ENCODE measurements at places on chromosomes 16 and 17.

- no peak for DNase-seq
Measured at GRCh38 chr17:45312477-45313420, 4.1 kb downstream of the MAP3K14 start.

DNA sequence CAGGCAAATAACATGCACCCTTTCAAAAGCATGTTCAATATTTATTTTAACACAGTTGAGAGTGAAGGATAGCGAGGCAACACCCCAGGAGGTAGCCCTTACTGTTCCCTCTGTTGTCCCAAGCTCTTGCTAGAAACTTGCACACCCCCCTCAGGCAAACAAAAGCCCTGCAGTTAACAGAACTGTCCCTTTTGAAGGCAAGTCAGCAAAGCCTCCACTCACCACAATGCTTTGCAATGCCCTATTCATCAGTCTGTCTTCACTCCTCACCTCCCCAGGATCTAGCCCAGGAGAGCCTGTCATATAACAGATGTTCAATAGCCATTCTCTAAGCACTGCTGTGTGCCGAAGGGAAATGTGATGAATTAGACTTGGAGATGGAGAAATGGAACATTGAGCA lies 3.5 kb upstream of the CNEP1R1 start:
- no peak for DNase-seq

DNA sequence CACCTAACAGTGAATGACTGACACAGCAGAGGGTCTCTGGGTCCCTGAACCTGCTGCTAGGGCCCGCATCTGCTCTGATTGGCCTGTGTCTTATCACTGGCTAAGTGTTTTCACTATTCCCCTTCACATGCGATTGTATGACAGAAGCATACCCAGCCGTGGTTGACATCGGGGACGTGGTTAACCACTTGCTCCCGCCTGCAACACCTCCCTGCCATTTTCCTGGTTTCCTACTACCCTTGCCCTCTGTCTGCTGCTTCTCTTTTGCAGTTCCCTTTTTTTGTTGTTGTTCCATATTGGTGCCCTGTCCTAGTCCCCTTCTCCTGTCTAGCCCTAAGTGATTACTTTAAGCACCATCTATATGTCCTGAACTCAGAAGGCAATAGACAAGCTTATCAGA lies 177.0 kb downstream of the RGS9 start:
- DNase-seq = no peak

- no peak for DNase-seq
Measured at GRCh38 chr16:1508494-1509187, 15.5 kb downstream of the TELO2 start.

- DNase-seq = no peak
Measured at GRCh38 chr16:55912022-55912421, 36.8 kb upstream of the CES5A start.

- DNase-seq = peak; percentile 64
Measured at GRCh38 chr17:77425791-77426641, 285.2 kb downstream of the SEC14L1 start.

GRCh38 chr16:51025588-51026290 lies 125.3 kb downstream of the SALL1 start:
- no peak for DNase-seq

Data from stimulated activated CD4-positive, alpha-beta T cell treated with anti-CD3 and anti-CD28 coated beads, Interleukin-2, amount 100 ng/mL, for 48 hours (primary cell).